ENCODE measurements at places on chromosomes 6 and 20. TPM values are rescaled to one million over a fixed set of nuclear protein-coding genes. Genes with fewer than 3 reads are reported as not detected.

MTFR2 gene
- total RNA-seq, result 21.7 TPM

FAXC gene
- total RNA-seq, result not detected

PBOV1 gene
- not detected for total RNA-seq

TAP2 gene
- total RNA-seq, result 228 TPM

MLIP gene
- not detected for total RNA-seq

MLN gene
- total RNA-seq, result not detected

MEI4 gene
- total RNA-seq, result not detected

FABP7 gene
- not detected for total RNA-seq

MUC21 gene
- not detected for total RNA-seq

XKR7 gene
- not detected for total RNA-seq

VWA7 gene
- 1.7 TPM for total RNA-seq

MRPL14 gene
- total RNA-seq, result 48.7 TPM

ABHD12 gene
- 27.6 TPM for total RNA-seq

LRP11 gene
- 5.5 TPM for total RNA-seq

RSPH4A gene
- 0.11 TPM for total RNA-seq

PSORS1C1 gene
- not detected for total RNA-seq

PRDM13 gene
- total RNA-seq, result 0.07 TPM

SLC22A7 gene
- not detected for total RNA-seq

TOX2 gene
- total RNA-seq, result 0.39 TPM

FITM2 gene
- total RNA-seq, result 2.4 TPM

ADGRF1 gene
- not detected for total RNA-seq

C20orf204 gene
- 2.7 TPM for total RNA-seq

EPPIN gene
- not detected for total RNA-seq

PNPLA1 gene
- not detected for total RNA-seq

PET117 gene
- total RNA-seq, result 15.6 TPM

OR2J3 gene
- not detected for total RNA-seq

PAX1 gene
- total RNA-seq, result not detected

NNAT gene
- total RNA-seq, result 0.33 TPM

VGLL2 gene
- not detected for total RNA-seq

STX11 gene
- 29.2 TPM for total RNA-seq

All from CD8-positive, alpha-beta memory T cell (primary cell).